ENCODE measurements at places on chromosomes 5 and 9.

DNA sequence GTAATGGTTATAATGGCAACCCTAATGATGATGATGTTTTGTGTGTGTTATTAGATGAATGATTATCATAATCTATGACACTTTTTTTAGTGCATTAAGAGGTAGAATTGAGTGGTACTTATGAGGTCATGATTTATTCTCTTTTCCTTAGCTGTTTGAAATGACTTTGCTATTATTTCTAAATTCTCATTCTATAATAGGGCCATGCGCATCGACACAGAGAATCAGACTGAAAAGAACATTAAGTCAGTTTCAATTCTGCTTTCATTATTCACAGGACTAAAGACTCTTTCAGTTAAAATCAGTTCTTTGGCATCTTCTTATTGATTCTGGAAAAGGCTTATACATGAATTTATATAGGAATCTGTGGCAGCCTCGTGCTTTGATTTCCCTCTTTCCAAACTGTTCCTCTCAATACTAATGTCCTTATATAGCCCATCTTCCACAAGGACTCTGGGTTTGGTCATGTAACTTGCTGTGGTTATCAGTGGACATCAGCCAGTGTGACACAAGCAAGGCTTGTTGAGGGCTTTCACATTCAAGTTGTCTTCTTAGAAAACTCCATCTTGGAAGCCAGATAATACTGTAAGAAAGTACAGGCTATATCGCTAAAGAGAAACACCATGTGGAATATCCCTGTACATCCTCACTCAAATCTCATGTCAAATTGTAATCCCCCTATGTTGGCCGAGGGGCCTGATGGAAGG is 140.3 kb upstream of the CHD1 start:
- no peak for DNase-seq

DNA sequence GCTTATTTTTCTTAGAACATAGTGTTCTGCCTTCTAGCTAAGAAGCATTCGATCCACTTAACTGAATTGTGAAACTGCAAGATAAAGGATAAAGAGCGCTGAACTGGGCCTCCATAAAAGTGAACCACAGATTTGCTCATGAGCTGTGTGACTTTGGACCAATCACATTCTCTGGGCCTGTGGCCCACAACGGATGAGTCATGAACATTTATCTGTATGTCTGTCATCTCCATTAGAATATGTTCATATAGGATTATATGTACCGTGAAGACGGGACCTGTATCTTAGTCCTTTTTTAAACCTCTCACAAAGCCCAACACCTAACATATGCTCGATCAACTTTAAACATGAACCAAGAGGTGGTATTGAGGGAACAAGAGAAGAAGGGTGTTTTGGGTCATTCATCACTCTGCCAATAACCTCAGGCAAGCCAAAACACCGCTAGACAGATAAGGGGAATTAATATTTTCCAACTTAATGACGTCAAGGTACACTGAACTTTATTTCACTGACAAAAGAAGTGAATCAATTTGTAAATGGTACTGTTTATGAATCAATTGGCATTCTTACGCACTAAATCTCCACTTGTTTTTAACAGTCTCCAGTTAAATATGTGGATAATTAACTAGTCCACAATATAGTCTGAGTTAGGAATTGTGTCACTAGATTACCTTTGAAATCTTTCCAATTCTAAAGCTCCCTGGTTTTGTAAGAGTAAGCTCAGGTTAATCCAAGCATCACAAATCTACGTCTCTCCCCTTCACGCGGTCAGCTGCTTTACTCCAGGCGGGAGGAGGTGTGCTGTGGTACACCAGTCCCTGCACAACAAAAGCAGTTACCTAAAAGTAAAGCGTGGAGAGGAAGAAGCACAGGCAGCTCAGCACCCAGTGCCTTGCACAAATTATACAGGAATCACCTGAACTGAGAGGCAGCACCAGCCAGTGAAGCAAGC is 1.6 kb downstream of the TMEM245 start:
- peak; percentile 69 for DNase-seq

- no peak for DNase-seq
Measured at GRCh38 chr9:135334953-135335460, 144.6 kb upstream of the PPP1R26 start.

GRCh38 chr5:110290542-110290941 is 435.9 kb downstream of the TMEM232 start:
- no peak for DNase-seq

DNA sequence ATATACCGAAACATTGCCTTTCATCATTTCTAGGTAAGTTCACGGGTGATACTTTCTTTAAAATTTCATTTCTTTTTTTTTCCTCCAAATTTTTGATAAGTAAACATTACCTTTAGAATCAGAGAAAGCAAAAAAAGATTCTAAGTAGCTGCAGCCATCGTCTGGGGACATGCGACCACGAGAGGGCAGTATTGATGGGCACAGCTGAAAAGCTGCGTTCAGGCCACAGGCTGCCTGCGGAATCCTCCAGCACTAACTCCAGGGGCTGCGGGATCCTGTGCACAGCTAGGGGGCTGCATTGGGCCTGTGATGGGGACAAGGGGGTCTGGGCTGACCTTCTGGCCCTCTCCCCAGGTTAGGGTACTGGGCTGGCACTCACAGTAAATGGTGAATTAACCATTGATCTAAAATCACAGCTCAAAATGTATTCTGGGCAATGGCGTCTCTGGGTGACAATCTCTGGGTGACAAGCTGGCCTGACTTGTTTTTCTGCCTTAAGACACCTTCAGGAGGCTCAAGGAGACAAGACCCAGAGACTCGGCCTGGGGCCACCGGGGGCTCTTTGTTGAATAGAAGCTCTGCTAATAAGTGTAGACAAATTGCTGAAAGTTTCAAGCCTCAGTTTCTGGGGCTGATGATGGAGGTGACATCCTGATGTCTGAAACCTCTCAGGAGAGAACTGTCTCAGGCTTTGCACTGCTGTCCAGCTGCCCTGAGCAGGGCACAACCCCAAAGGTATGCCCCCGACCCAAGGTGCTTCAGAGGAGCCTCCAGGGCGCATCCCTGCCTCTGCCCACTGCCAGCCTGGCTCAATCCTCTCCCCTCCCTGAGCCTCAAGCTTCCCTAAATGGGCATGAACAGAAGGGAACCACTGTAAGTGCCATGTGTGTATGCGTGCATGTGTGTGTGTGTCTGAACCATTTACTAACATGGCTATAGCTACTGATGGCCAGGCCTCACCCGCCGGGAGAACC is 44.3 kb upstream of the SARDH start:
- DNase-seq: peak; percentile 80

- DNase-seq: no peak
Measured at GRCh38 chr5:35333366-35333765, 103.1 kb upstream of the PRLR start.

- no peak for DNase-seq
Measured at GRCh38 chr9:36935768-36936497, 98.1 kb downstream of the PAX5 start.

DNA sequence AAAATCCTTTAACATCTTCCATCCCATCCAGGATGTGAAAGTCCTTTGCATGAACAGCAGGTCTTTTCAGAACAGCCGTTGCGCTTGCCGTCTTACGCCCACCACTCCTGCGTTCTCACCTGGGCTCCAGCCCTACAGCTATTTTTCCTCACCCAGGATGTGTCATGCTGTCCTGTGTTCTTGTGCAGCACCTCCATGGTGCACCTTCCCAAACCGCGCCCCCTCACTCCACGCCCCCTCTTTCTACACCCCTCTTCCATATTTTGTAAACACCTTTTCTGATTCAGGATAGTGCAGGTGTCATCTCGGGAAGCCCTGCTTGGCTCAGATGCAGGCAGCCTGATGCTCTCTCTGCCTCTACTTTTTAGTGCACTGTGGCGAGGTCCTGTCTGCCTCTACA is 18.4 kb downstream of the CAMK4 start:
- DNase-seq: no peak

- no peak for DNase-seq
Measured at GRCh38 chr5:9072701-9073100, 473.2 kb downstream of the SEMA5A start.

GRCh38 chr9:18255747-18256146 is 218.2 kb upstream of the ADAMTSL1 start:
- no peak for DNase-seq

- no peak for DNase-seq
Measured at GRCh38 chr9:76707510-76707909, 56.7 kb upstream of the PCA3 start.

GRCh38 chr5:77391240-77391765 is 100.8 kb downstream of the WDR41 start:
- DNase-seq: no peak

GRCh38 chr5:141567513-141568117 is 51.2 kb downstream of the DIAPH1 start:
- no peak for DNase-seq

DNA sequence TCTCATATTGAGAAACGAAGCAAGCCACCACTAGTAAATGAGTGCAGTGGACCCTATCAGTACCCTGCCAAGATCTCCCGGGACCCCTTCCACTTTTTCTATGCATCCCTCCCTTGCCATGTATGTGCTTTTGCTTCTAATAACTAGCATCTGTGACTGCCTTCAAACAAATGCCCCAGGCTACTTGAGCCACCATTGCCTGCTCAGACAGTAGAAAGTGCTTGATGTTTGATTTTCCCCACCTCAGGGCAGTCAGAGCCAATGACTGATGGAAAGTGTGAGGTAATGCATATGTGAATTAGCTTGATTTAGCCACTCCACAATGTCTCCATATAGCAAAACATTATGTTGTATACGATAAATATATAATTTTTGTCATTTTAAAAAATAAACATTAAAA is 797.3 kb upstream of the ACO1 start:
- DNase-seq: no peak

- no peak for DNase-seq
Measured at GRCh38 chr5:135715267-135716055, 119.0 kb upstream of the SLC25A48 start.

- no peak for DNase-seq
Measured at GRCh38 chr5:170522211-170523141, 18.7 kb downstream of the KCNIP1 start.

- no peak for DNase-seq
Measured at GRCh38 chr5:42641336-42642005, 115.1 kb upstream of the CCDC152 start.

DNA sequence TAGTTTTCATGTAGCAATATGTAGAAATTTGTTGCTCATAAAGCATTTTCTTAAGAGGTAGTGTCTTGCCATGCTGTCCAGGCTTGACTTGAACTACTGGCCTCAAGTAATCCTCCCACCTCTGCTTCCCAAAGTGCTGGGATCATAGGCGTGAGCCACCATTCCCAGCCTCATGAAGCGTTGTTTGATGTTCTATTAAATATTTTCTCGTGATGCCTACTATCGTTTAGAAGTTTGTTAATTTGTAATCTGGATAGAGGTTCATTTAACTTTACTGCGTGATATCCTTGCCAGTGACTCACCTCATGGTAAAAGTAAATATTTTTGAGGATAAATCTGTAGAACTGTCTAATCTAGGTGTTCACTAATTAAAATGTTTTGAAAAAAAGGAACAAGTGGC is 82.6 kb downstream of the VCAN start:
- DNase-seq: no peak

GRCh38 chr9:5510360-5510931 is at the start of gene PDCD1LG2:
PDCD1LG2 (plus strand) TSS chr9:5510531; CDS start chr9:5522547, 12,016 bp downstream.
- DNase-seq: peak; percentile 79

DNA sequence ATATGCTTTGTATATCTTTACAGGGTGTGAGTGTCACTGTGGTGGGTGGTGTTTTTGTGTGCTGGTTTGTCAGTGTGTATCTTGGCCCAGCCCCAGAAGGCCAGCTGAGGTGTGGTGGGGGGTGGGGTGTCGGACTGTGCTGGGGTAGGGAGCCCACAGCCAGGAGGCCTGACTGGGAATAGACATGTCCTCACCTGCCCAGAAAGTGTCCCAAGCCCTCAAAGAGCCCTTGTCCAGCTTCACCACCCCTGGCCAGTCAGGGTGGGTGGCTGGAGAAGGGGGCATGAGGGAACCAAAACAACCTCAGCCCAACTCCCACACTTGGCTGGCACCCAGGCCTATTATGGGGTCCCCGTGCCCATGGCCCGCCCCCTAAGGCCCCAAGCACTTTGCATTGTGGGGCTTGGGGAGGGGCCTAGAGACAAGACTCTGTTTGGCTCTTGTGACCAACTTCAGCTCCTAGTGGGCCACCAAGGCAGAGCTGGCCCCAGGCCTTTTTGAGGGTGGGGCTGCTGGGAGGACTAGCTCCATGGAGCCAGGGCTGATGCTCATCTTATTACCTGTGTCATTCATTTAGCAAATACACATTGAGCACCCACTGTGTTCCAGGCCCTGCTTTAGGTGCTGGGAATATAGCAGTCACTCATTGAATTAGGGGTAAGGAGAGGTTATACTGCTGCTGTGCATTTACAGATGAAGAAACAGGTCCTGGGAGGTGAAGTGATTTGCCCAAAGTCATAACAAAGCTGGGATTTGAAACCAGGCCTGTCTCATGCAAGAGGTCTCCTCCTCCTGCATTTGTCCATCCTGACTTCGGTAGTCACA is 56.2 kb upstream of the PSD2 start:
- no peak for DNase-seq

DNA sequence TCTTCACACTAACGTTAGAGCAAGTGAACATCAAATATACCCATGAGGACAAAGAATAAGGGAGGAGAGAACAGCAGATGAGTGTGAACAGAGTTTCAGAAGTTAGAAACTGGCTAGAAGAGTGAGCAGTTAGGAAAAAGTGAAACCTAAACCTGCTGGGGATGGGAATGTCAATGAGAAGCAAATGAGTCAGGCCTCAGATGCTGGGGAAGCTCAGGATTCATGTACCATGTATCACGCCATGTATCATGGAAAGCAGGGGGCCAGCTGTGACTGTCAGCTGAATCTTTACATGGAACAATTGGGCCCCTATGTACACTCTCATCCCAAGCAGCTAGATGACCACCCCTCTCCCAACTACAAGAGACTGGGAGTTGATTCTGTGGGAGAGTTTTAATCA is 16.2 kb downstream of the GDF9 start:
- DNase-seq: no peak

- DNase-seq: no peak
Measured at GRCh38 chr9:98374385-98375051, 119.1 kb upstream of the TBC1D2 start.

DNA sequence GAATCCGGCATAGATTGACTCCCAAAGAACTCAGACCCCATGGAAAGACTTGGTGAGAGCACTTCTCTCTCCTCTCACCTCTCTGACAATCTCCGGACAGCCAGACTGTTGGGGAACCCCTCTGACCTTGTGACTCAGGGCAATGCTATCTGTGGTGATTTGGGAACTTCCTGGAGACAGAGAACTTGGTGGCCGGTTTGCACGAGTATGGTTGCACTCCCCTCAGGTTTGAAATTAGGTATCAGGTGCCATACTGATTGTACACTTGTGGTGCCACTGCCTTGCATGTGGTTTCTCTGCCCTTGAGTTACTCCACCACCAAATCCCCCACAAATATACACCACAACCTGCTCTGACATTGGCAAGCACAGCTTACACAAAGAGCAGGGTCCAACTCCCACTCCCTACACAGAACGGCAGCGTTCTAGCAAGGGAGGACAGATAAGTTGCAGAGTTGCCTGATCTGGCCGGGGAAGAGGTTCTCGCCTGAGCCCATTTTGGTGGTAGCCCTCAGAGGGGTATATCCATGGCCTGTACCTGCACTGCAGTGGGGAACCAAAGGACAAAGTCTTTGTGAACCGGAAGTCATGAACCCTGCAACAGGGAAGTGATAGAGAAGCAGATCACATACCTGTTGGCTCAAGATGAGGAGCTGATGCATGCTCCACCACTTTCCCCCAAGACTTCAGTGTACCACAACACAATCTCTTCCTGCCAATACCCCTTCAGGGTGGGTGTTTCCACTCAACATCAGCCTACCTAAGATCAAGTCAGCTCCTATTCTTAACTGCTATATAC is 255.1 kb downstream of the MCTP1 start:
- no peak for DNase-seq
